Liver (tissue), 10 donors: ENCODE measurements at places on chromosomes 13 and 19. TPM values are rescaled to one million over a fixed set of nuclear protein-coding genes. Genes with fewer than 3 reads are reported as not detected.
A peak's percentile ranks its signal among the peaks of the same experiment; 100 is the strongest.

OR7A5 gene
- not detected for total RNA-seq

ZNF222 gene
- 1.8 TPM for total RNA-seq

SHISA2 gene
- 2.1 TPM for total RNA-seq

PPM1N gene
- 1.5 TPM for total RNA-seq

NACC1 gene
- total RNA-seq: 18.7 TPM

EID2B gene
- total RNA-seq: 1.1 TPM

CBY2 gene
- not detected for total RNA-seq

DNA sequence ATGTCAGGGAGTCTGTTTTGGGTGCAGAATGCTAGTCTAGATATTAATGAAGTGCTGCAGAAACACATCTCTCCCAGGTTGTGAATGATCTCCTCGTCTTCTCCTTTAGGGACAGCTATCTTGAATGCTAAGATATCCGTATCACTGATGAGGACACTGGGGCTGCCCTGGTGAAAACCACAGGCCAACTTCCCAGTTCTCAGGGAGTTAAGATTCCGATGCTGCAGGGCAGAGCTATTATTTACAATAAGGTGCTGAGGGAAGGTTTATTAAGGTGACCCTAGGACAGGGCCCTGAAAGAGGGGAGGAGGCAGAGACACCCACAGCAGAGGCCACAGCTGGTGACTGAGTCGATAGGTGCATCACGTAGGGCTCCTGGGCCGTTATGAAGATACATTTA lies 66.1 kb downstream of the TNFRSF19 start:
- DNase-seq: no peak
- H3K4me1 ChIP-seq: no peaks in the 10 kb centered on the region
- H3K4me3 ChIP-seq: no peak overlapping the region

GRCh38 chr13:47991859-47992258 lies 9.2 kb downstream of the SUCLA2 start:
- H3K4me1 ChIP-seq: peaks cover 25% of the 10 kb centered on the region
- H3K27ac ChIP-seq: no peak overlapping the region
- H3K4me3 ChIP-seq: no peak overlapping the region

GRCh38 chr13:100746953-100747683 lies 72.5 kb upstream of the TMTC4 start:
- DNase-seq: no peak
- no peaks in the 10 kb centered on the region for H3K27me3 ChIP-seq
- no peak overlapping the region for H3K27ac ChIP-seq
- no peak overlapping the region for H3K4me3 ChIP-seq
- H3K4me1 ChIP-seq: no peaks in the 10 kb centered on the region

GRCh38 chr19:11401808-11402543 lies 17.1 kb downstream of the RGL3 start:
- H3K27ac ChIP-seq: no peak overlapping the region
- H3K4me1 ChIP-seq: no peaks in the 10 kb centered on the region
- no peak for DNase-seq
- H3K4me3 ChIP-seq: no peak overlapping the region
- H3K36me3 ChIP-seq: peaks cover 8% of the 10 kb centered on the region

DNA sequence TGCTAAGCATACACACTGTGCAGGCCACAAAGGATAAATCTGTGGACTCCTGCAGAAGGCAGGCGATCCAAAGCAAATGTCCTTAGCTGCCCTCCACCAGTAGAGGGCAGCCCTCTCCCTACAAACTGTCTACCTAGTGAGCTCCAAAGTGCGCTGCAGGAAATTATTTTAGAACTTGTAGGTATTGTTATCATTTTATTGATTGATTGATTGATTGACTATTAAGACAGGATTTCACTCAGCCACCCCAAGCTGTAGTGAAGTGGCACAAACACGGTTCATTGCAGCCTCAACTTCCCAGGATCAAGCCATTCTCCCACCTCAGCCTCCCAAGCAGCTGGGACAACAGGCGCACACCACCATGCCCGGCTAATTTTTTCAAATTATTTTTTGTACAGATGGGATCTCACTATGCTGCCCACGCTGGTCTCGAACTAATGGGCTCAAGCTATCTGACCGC lies 37.3 kb downstream of the RNF6 start:
- H3K27ac ChIP-seq: no peak overlapping the region
- H3K36me3 ChIP-seq: no peaks in the 10 kb centered on the region
- H3K4me3 ChIP-seq: no peak overlapping the region

DNA sequence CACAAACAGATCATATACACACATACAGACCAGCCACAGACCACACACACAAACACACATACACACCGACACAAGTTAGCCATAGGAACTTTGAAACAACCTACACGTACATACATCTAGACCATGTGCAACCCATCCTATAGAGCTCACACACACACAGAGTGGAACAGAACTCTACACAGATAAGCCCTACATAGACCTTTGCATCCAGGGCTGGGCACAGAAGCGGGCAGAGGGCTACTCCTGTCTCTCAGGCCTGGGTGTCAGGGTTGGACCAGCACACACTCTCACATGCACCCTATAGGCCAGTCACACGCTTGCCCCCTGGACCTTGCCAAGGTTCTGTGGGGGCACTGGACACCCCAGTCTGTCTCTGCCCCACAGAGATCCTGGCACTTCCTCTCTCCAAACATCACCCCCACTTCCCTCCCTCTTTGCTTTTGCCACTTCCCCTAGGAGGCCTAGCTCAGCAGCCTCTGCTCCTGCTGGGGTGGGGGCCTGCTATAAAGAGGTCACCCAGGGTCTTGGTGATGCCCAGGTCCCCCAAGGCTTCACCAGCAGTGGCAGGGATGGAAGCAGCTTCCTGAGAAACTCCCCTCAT lies 5.8 kb upstream of the JUNB start:
- H3K4me3 ChIP-seq: no peak overlapping the region
- peaks cover 35% of the 10 kb centered on the region for H3K4me1 ChIP-seq
- H3K27me3 ChIP-seq: no peaks in the 10 kb centered on the region
- H3K27ac ChIP-seq: peak overlapping the region; percentile 86
- DNase-seq: peak; percentile 48

DNA sequence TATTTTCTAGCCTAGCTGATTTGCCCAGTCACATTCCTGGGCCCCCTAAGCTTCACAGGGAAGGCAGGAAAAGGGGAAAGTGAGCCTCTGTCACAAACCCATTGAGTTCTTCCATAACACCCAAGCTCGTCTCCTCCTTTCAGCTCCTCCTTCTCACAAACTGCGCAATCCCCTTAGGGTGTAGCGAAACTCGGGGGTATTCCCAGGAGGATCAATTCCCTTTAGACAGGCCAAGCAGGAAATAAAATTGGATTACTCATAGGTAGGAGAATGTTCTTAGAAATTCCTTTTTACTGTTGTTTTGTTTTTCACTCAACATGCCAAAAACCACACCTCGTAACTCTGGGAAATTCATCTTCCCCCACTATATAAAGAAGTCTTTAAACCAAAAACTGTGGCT lies 139.3 kb downstream of the IRS2 start:
- no peaks in the 10 kb centered on the region for H3K36me3 ChIP-seq
- H3K4me3 ChIP-seq: no peak overlapping the region
- no peak overlapping the region for H3K27ac ChIP-seq
- DNase-seq: no peak
- H3K4me1 ChIP-seq: peaks cover 5% of the 10 kb centered on the region

DNA sequence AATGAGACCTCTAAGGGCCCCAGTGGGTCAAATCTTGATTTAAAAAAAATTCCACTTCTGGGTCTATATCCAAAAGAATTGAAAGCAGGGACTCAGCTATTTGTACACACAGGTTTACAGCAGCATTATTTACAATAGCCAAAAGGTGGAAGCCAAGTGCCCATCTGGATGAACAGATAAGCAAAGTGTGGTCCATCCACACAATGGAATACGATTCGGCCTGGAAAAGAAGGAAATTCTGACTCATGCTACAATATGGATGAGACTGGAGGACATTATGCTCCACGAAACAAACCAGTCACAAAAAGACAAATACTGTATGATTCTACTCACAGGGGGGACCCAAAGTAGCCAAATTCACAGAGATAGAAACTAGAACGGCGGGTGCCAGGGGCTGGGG lies 76.7 kb downstream of the CACNA1A start:
- no peaks in the 10 kb centered on the region for H3K36me3 ChIP-seq
- no peak overlapping the region for H3K4me3 ChIP-seq
- no peak overlapping the region for H3K27ac ChIP-seq
- no peaks in the 10 kb centered on the region for H3K4me1 ChIP-seq

DNA sequence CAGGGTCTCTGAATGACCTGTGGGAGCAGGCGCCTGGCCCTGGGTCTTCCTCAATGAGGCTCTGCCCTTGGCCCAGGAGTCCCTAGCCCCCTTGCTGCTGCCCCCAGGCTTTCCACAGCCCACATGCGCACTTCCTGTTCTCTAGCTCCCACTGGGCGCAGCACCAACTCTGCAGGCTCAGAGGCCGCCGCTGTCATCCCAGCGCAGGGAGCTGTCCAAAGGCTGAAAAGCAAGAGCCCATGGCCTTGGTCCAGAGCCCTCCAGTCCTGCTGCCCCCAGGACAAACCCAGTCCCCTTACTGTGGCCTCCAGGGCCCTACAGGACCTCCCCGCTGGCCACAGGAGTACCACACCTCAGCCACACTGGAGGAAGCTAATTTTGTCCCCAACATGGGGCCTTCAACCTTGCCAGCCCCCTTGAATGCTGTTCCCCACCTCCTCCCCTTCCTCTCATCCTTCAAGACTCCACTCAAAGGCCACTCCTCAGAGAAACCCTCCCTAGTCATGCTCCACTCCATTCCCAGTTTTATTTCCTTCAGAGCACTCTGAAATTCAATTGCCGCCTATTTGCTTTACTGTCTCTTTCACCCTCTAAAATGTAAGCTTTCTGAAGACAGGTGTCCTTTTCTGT lies 8.0 kb upstream of the POU2F2 start:
- no peak overlapping the region for H3K4me3 ChIP-seq
- no peaks in the 10 kb centered on the region for H3K4me1 ChIP-seq
- no peaks in the 10 kb centered on the region for H3K36me3 ChIP-seq
- no peak overlapping the region for H3K27ac ChIP-seq
- no peaks in the 10 kb centered on the region for H3K27me3 ChIP-seq
